ENCODE measurements at places on chromosomes 1 and 21.

GRCh38 chr21:46081862-46082712 is 15.8 kb upstream of the COL6A2 start:
- DNase-seq: no peak

- no peak for DNase-seq
Measured at GRCh38 chr1:172339842-172340241, 80.6 kb upstream of the C1orf105 start.

GRCh38 chr1:184915463-184916090 is 58.7 kb downstream of the NIBAN1 start:
- no peak for DNase-seq

DNA sequence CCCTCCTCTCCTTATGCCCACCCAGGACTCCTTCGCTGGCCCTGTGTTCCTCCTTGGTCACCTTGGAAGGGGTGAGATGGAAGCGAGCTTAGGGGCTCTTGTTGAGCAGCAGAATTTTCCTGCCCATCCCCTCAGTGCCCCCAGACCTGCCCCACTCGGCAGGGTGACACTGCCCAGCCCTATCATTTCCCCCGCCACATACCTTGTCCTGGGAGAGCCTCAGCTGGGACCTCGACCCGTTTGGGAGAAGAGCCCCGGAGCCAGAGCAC is 1.4 kb upstream of the FNDC5 start:
- DNase-seq: no peak

DNA sequence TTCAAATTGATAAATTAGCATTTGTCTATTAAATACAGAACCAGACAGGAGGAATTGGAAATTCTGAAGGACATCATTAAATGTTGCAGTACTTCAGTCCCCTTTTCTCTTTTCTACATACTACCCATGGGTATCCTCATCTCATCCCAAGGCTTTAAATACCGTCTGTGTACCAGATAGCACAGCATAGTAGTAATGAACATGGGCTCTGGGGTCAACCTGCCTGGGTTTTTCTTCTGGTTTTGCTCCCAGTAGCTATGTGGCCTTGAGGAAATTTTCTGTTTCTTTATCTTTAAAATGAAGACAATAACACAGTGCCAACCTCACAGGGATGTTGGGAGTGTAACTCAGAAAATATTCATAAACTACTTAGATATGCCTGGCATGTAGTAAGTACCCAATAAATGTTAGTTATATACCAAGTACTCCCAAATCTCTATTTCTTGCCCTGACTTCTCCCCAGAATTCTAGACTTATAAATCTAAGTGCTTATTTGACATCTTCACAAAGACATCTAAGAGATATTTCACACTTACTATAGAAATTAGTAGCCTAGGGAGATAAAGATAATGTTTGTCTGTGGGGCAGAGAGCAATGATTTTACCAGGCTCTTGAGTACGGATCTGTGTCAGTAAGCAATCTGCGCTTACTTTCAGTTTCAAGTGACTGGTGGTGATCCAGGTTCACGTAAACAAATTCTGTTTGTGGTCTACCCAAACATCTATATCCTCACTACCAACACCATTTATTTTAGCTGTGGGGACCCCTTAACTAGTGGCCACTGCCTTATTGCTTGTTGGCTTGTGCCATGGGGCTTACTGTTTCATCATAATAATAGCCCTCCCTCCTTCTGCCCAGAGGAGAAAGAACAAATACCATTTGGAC is 37.3 kb downstream of the VANGL2 start:
- peak; percentile 85 for DNase-seq

- DNase-seq: no peak
Measured at GRCh38 chr1:3121401-3122210, 52.6 kb downstream of the PRDM16 start.

DNA sequence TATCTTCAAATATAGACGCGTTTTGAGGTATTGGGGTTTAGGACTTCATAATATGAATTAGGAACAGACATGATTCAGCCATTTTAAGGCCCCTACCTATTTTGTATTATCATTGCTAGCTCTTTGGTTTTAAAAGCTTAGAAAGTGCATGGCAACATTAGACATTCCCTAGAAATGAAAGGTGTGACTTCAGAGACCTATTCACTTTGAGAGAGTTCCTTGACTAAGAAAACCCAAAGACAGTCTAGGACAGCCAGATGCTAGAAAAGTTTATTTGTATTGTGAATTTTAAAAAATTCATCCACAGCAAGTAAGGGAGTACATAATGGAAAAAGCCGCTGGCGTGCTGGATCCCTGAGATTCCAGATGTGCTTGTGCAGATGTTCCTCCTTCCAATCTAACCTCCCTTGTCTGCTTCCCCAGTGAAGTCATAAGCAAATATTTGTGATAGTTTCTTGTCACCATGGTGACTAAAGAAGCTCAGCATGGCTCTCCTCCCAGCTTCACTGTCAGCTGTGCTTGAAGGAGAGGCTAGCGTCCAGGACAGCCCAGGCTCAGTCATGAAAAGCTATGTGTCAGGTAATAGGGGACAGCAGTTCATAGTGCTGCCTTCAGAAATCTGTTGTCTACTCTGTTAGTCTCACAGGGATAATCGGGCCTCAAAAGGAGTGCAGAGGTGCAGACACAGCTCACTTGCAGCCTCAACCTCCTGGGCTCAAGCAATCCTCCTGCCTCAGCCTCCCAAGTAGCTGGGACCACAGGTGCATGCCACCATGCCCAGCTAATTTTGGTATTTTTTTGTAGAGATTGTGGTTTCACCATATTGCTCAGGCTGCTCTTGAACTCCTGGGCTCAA is 34.8 kb downstream of the KPNA6 start:
- DNase-seq: peak; percentile 13

DNA sequence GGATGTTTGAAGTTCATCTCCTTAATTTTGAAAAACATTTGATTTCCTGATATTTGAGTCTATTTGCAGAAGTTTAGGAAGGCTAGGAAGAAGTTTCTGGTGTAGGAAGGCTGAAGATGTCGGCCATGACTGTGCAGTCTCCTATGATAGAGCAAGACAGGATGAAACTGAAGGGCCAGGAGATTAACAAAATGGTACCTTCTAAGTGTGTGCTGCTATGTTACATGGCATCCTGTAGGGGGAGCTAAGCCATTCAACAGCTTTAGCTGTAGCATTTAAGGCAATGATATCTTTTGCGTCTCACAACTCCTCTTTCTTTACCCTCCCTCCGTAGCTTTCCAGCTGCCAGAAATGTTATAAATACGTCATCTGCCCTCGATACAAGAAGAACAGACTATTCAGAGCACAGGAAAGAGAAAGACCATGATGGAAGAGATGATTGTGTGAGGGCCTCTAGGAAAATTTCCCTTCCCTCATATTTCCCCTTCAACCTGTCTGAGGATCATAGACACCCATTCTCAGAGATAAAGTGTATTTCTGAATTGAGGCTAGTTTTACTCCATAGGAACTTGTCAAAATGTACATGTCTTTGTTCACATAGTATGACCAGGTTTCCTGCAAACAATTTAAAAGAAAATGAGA is 61.1 kb downstream of the XCL1 start:
- DNase-seq: peak; percentile 31

DNA sequence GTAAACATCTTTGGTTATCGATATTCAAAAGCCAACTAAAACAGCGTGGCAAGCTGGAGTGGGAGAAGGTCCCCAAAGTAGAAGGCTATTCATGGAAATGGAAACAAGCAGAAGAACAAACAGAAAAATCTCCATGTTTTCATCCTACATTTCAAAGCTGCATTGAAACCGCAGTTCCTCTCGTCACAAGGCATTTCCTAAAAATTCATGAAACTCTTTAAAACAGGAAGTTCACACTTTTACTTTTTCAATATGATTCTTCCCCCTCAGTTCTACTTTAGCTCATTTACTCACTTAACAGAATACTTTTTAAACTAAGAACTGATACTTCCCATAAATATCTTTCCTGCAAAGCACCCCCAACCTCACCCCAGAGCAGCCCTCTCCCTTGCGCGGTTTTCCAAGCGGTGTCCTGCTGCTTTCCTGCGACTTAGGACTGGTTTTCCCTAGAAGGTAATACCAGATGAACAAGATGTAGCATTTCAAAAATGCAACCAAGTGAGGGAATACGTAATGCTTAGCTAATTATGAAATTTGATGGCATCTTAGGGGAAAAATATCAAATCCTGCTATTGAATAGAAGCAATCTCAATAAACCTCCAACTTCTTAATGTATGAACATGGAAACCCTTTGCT is 228.3 kb upstream of the PKN2 start:
- no peak for DNase-seq

GRCh38 chr1:235938709-235939479 is 72.2 kb upstream of the LYST start:
- peak; percentile 41 for DNase-seq

DNA sequence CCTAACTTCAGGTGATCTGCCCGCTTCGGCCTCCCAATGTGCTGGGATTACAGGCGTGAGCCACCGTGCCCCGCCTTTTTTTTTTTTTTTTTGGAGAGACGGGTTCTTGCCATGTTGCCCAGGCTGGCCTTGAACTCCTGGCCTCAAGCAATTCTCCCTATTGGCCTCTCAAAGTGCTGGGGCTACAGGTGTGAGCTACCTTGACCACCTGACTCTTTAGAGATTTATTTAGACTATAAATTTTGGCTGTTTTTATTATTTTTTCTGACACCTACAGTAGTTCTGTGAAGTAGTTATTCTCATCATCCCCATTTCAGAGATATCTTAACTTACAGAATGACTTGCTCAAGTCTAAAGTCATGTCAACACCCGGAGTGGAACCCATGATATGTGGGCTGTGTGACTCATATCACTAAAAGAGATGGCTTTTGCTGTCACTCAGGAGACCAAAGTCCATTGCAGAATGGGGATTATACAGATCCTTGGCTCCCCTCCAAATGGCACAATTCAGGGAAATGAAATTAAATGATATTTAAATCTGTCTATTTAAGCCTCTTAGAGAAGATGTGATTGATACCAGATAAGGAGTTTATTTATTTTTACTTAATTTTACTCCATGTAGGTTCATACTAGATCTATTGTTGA is 93.2 kb downstream of the CTH start:
- DNase-seq: peak; percentile 83

DNA sequence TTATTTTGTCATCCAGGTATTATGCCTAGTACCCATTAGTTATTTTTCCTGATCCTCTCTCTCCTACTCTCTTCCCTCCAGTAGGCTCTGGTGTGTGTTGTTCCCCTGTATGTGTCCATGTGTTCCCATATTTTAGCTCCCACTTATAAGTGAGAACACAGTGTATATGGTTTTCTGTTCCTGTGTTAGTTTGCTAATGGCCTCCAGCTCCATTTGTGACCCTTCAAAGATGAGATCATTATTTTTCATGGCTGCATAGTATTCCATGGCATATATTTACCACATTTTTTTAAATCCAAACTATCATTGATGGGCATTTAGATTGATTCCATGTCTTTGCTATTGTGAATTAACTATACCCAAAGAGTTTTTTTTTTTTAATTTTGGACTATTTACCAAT is 1675.7 kb upstream of the B3GALT2 start:
- no peak for DNase-seq

DNA sequence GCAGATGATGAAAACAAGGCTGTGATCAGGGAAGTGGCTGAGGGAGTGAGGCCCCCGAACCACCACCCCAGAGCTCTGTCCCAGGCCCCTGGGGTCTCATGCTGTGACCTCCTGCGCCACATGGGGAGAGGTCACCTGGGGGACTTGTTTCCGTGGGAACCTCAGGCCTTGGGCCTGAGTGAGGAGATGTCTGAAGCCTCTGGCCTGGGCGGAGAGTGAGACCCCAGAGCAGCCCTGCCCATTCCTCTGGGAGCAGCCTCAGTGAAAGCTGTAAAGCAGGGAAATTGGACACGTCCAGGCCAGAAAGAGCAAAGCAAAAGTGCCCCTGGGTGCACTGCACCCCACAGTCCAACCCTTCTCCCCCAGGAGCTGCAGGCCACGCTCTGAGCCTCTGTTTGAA is 16.5 kb upstream of the NPHP4 start:
- no peak for DNase-seq

- DNase-seq: no peak
Measured at GRCh38 chr1:172537827-172538391, 5.0 kb downstream of the SUCO start.

- no peak for DNase-seq
Measured at GRCh38 chr1:22491995-22492715, 40.5 kb downstream of the ZBTB40 start.

All from activated CD4-positive, alpha-beta T cell treated with anti-CD3 and anti-CD28 coated beads, Interleukin-10, Interleukin-2, amounts not matched to agents 100 ng/mL and 50 ng/mL, durations not matched to agents 16 hours and 8 hours (primary cell).